Endothelial cell of coronary artery (primary cell): ENCODE measurements at places on chromosomes 6 and 20. TPM values are rescaled to one million over a fixed set of nuclear protein-coding genes. Genes with fewer than 3 reads are reported as not detected.

Gene COL12A1
- 9.0 and 26.4 TPM in 2 replicates for total RNA-seq

Gene PGC
- not detected in 2 replicates for total RNA-seq

Gene NTSR1
- 0.19 and 0.27 TPM in 2 replicates for total RNA-seq

Gene SMIM28
- total RNA-seq = not detected in 2 replicates

Gene B3GALT4
- 2.1 and 3.3 TPM in 2 replicates for total RNA-seq

Gene CALHM5
- 8.4 and 8.5 TPM in 2 replicates for total RNA-seq

Gene SDHAF4
- total RNA-seq = 3.5 and 3.6 TPM in 2 replicates

Gene HLA-DMB
- 0.27 TPM in 1 of 2 replicates, not detected in the other for total RNA-seq

Gene FERMT1
- total RNA-seq = 1.7 and 3.0 TPM in 2 replicates

Gene SCGN
- total RNA-seq = not detected in 2 replicates

Gene LRRC73
- 0.18 and 0.19 TPM in 2 replicates for total RNA-seq

Gene DYNLT2
- total RNA-seq = 0.63 and 1.0 TPM in 2 replicates

Gene TDRD6
- total RNA-seq = under 0.01 and 0.09 TPM in 2 replicates

Gene ASIP
- not detected in 2 replicates for total RNA-seq

Gene SLC52A3
- total RNA-seq = under 0.01 TPM in 1 of 2 replicates, not detected in the other

Gene LZTS3
- 2.2 and 4.2 TPM in 2 replicates for total RNA-seq

Gene SLC22A16
- total RNA-seq = not detected in 2 replicates

Gene C6orf118
- not detected in 2 replicates for total RNA-seq

Gene CHMP4B
- 42.4 and 50.4 TPM in 2 replicates for total RNA-seq

Gene MUC22
- total RNA-seq = not detected in 2 replicates

Gene MDFI
- total RNA-seq = 20.8 and 42.9 TPM in 2 replicates
